ENCODE measurements at places on chromosomes 2 and 18.
A peak's percentile ranks its signal among the peaks of the same experiment; 100 is the strongest.

DNA sequence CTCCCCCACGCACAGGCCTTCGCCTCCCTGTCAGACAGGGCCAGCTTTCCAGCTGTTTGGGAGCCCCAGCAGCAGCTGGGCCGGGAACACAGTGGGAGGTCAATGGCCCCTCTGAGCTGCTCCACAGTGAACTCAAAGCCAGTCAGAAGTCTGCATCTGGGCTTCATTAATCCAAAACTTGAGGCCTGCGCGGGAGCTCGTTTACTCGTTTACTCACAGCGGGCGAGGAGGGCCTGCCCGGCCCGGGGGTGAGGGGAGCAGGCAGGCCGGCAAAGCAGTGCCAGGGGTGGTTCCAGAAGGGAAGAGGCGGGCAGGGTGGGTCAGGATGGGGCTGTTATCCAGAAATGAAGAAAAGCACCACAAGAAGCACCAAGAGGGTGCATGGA, 36.8 kb upstream of the SEMA4C start:
- DNase-seq: peak; percentile 90

DNA sequence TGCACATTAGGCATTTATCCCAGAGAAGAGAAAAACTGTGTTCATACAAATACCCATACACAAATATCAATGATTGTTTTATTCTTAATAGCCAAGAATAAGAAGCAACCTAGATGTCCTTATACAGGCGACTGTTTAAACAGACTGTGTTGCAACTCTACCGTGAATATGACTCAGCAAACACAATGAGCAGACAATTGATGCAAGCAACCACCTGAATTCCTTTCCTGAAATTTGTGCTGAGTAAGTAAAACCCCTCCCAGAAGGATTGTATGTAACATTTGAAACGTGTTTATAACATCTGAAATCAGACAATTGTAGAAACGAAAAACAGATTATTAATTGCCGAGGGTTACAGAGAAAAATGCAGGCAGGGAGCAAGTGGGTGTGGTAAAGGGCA, 621.9 kb upstream of the SOX11 start:
- no peak for DNase-seq

DNA sequence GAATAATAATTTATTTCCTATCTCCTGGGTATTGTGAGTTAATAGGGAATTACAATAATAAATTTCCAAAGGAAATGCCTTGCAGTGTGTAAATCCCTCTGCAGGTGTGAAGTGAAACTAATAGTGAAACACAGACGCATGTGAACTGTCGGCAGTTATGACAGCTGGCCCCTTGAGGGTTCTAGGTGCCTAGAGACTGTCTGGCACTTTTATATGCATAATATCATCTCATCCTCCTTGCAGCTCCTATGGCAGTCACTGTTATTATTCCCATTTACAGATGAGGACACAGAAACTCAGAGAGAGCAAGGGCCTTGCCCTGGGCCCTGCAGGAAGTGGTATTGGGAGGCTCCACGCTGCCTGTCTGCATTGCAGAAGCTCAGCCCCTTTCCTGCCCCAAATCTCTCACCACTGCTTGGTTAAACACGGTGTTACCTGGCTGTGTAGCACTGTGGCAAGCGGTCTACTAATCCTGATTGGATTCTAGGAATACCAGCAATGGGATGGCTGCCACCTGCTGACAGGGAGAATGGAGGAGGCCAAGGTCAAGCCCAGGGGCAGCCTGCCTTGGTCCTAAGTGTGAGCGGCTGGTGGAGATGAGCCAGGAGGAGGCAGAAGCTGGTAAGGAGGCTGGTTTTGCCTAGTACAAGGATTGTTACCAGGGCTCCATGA, 32.8 kb upstream of the ACKR3 start:
- DNase-seq: no peak

GRCh38 chr2:175662335-175662734, 339.7 kb downstream of the LNPK start:
- DNase-seq: no peak

DNA sequence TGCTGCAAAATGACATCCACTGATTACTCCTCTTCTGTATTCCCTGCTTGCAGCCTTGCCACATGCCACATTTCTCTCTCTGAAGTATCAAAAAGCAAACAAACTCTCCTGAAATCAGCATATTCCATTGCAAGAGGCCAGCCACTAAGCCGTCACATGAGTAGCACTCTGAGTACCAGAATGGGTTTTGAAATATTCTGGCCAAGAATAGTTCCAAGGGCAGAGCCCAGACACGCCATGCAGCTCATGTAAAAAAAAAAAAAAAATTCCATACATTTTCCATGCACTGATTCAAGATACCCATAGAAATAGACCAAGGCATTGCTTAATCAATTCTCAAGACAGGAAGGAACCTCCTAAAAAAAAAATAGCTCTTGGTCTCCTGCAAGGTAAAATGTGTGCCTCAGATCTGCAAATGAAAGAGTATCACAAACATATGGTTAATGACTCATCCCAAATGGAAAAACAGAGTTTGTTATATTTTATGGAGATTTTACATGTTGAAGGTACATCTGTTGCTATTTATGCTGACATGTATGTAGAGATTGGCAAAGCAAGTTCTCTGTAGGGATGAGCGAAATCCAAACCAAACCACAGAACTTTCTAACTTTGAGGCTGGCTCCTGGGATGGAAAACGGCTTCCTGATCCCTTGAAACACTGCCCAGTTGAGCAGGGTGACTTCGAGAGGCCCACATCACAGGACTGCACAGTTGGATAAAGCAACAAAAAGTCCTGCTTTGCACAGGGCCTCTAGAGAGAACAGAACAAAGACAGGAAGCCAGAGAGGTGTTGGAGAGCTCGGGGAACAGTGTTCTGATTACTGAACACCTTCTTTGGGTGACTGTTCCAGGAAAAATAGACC, 346.2 kb downstream of the ZNF521 start:
- DNase-seq: peak; percentile 66

- peak; percentile 8 for DNase-seq
These were observed 79.8 kb upstream of the LRPPRC start for GRCh38 chr2:44075541-44075940.

DNA sequence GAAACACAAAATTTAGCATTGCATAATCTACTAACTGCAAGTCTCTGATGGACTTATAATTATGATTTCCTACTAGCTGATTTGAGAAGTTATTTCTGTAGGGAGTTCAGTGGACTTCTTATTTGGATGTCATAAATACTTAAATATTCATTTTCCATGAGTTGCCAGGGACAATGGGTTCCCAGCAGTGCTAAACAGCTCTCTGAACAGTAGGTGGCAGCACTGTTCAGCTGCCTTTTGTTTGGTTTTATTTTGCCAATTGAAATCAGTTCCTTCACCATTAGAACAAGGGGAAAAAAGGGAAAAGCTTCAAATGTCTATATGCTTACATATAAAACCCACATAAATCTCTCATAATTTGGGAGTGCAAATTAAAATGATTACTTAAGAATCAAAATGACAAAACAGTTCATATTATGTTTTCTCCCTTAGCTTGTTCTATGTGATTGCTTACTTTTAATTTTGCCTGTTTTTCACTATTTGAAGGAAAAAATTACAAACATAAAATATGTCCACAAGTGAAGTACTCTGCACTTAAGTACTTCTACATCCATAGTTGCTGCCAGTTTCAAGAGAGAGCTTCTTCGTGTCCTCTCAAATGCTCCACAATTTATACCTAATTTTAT, 898.9 kb downstream of the CPS1 start:
- DNase-seq: peak; percentile 45

All from fibroblast of skin of scalp (primary cell).